ENCODE measurements at places on chromosomes 3 and 15.

DNA sequence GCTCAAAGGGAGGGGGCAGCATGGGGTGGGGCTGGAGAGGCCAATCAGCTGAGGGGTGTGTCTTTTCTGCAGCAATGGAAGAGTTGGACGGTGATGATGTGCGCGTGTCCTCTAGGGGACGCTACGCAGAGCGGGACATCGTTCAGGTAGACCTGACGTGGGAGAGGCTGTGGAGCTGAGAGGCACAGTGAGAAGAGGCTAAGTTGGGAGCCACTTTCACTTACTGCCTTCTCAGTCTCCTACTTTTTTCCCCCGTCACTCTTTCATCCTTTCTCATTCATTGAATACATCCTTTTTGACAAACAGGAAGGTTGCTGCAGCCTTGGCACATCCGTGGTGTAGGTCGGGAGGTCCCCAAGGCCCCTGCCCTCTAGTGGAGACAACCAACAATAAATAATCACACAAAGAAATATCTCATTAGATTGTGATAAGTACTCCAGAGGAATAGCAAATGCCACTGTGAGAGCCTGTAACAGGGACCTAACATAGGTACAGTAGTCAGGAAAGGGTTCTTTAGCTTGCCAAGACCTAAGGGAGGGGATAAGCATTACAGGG is 4.4 kb upstream of the BRPF1 start:
- DNase-seq = no peak

GRCh38 chr3:113436809-113437208 is 4.5 kb downstream of the CFAP44 start:
- DNase-seq = peak; percentile 81

DNA sequence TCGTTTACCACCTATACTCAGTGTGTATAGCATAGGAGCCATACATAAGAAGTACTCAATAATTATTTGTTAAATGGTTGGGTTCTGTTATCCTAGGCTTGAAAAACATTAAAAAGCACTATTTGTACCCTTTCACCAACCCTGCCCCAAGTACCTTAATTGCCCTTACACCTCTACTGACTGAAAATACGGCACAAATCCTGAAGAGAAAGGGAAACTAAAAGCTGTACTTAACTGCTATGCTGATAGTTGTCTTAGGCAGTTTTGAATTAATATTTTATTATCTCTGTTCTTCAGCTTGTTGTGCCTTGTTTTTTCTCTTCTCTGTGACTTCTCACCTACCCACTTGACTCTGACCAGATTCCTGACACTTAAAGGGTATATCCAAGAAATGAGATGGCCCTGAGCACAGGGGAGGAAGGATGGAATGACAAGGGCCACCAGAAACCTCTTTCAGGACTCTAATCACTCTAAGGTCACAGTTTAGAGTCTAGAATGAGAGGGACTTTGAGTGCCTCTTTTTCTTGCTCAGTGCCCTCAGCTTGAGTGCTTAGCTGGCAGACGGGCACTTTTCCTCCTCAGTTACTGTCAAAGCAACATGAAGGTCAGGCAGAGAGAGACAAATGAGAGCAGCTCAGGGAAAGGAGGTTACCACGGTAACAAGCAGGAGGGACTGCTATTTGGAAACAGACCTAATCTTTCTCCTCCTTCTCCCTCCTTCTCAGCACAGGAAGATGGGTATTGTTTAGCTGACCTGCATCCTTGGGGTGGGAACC is 136.5 kb downstream of the ZNF609 start:
- DNase-seq = peak; percentile 68

- no peak for DNase-seq
These were observed 157.9 kb upstream of the SLC2A2 start for GRCh38 chr3:171184372-171184771.

DNA sequence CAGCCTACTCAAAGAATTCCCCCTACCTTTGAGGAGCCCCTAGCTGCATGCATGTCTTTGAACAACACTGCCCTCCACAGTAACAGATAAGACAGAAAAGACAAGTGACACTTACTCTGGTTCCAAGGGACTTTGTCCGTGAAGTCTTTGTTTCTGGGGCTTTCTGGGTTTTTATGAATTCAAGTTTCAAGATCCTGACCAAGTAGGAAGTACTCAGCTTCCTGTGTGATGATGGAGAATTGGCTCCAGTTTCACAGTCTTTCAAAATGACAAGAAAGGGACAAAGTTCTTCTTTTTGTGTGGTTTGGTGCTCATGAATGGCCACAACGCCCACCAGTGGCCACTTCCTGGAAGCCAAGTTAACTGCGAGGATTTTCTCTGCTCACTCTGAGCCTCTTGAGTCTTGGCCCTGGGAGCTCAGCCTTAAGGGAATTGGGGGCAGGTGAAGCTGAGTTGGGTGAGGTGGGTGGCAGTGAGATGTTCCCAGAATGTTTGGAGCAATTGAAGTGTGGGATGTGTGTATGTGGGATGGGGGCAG is at the start of gene CCR1:
TSS of gene CCR1 (minus strand) at position 147 of the 538 bp plus-strand sequence. CDS start 4,000 bp downstream, outside the sequence.
- DNase-seq = peak; percentile 45

DNA sequence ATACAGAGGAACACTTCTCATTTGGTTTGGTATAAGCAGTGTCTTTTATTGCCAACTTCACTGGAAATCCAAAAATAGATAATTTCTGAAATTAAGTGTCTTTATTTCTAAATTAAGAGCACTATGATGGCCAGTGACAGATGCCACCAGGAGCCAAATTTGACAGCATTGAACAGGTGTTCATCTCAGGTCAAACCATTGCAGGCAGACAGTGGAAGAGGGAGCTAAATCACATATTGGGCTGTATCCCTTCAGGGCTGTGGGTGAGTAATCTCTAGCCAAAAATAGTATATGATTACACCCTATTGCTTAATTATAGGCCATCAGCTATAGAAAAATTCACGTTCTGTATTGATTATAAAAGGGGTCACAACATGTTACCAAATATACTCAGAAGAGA is 457.7 kb downstream of the NAALADL2 start:
- DNase-seq = no peak

- DNase-seq = no peak
These were observed 71.1 kb downstream of the LRRFIP2 start for GRCh38 chr3:37103103-37103808.

DNA sequence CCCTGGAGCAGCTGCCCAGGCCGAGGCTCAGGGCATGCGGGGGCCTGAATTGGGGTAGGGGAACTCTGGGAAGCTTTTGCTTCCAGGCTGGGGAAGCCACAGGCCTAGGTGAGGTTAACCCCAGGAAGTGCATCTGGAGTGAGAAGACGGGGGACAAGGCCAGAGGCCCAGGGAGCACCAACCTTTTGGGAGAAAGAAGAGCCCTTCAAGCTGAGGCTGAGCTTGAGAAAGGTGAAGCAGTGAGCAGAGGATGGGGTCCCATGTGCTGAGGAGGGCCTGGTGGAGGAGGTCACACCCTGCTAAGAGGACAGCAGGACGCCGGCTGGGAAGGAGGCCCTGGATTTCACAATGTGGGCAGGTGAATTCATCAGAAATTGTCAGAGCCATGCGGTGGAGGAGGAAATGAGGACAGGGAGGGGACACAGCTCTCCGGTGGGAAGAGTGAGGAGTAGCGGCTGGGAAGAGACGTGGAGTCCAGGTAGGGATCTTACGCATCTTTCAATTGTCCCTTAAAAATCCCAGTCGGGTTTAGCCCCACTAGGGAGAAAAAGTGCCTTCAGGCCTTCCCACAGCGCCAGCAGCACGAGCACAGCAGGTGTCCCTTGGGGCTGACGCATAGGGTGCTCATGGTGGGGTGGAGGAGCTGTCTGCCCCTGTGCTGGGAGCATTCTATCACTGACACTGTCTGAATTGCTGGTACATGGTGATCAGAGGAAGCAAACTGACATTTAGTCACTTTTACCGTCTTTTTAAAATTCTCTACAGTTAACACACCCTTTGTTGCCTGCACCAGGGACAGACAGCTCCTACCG is 50.9 kb downstream of the HCN4 start:
- no peak for DNase-seq

DNA sequence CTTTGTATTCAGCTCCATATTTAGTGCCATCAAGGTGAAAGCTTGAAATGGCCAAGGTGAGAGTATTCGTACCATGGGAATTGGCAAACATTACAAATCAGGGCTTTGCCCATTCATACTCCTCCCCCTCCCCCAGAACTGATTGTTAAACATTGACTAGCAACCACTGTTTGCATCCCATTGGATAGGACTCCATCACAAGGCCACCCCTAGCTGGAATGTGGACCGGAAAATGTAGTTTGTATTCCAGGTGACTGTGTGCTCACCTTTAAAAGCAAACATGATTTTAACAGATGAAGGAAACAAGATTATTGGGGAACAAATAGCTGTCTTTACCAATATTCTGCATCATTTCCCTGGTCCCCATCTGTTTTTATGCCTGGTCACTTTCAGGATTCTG is 14.1 kb downstream of the ST3GAL6 start:
- no peak for DNase-seq

- DNase-seq = peak; percentile 79
These were observed 159.5 kb upstream of the LPP start for GRCh38 chr3:187994221-187995042.

- no peak for DNase-seq
These were observed 64.6 kb downstream of the CRTC3 start for GRCh38 chr15:90594301-90594738.
